Mesendoderm (in vitro differentiated cells): ENCODE measurements at places on chromosomes 7 and 10.

DNA sequence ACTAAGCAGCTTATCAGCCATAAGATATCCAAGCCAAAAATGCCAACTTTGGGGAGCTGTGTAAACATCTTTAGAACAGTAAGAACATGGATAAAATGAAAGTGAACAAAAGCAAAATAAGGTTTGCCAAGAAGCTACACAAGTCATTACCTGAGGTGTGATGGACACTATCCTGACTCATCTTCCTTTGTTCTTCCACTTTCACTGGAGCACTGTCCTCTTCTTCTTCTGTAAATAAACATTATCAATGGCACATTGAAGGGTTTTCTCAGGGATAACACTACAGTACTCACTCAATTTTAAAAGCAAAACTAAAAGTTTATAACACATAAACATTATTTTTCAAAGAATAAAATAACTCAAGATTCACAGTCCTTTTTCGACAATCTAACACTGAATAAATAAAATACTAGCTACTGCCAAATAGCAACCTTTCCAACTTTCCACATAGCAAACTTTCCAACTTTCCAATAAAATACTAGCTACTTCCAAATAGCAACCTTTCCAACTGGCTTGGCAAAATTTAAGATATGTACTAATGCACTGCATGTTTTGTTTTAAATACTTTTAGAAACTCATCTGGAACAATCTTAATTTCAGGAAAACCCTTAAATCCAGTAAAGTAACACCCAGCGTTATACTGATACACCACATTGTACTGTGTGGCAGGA is 174.1 kb downstream of the SKAP2 start:
- no peak for DNase-seq

DNA sequence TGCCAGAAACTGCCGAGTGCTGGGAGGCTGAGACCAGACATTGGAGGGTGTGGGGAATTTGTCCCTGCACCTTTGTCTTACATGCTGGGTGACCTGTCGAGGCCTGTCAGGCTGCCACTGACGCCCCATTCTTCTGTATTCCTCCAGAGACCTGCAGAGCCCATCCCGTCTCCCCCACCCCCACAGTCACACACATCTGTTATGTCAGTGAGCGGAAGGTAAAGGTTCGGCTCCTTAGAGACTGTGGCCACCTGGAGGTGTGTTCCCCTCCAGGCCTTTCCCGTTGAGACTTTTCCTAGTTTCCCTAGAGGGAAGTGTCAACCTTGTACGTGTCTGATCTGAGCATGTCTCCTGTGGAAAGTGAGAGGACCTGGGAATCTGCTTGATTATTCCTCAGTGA is 84.5 kb downstream of the ATXN7L1 start:
- DNase-seq, result peak; percentile 62

GRCh38 chr10:13048762-13049161 is 47.2 kb upstream of the CCDC3 start:
- DNase-seq, result no peak

GRCh38 chr10:92244796-92245195 is 46.1 kb downstream of the CPEB3 start:
- DNase-seq, result no peak

DNA sequence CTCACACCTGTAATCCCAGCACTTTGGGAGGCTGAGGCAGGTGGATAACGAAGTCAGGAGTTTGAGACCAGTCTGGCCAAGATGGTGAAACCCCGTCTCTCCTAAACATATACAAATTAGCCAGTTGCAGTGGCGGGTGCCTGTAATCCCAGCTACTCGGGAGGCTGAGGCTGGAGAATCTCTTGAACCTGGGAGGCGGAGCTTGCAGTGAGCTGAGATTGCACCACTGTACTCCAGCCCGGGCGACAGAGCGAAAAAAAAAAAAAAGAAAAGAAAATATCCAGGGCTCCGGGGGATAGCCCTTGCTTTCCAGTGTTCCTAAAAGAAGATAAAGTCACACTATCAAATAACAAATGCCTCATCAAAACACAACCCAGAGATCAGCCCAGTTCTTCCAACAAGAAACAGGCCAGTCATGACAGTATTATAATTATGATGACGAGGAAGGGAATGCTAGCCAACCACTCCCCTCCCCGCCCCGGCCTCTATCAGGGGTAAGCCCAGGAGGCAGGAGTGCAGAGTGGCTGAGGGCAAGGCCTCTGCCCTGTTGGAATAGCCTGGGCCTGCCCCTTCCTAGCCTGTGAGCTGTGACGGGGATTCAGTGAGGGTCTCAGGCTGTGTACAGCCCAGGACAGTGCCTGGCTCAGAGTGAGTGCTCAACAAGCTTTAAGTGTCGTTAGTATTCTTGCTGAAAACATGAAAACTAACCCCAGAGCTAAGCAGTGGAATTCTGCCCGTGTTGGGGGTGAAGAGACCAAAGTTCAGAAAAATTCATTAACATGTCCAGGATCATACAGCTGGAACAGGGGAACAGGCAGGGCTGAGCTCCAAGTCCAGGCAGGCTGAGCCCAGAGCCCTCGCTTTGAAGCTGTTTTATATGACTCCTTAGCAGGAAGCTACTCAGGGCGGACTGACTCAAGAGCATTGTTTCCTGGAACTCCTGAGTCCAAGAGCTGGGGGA is 54.3 kb downstream of the FAM241B start:
- no peak for DNase-seq

DNA sequence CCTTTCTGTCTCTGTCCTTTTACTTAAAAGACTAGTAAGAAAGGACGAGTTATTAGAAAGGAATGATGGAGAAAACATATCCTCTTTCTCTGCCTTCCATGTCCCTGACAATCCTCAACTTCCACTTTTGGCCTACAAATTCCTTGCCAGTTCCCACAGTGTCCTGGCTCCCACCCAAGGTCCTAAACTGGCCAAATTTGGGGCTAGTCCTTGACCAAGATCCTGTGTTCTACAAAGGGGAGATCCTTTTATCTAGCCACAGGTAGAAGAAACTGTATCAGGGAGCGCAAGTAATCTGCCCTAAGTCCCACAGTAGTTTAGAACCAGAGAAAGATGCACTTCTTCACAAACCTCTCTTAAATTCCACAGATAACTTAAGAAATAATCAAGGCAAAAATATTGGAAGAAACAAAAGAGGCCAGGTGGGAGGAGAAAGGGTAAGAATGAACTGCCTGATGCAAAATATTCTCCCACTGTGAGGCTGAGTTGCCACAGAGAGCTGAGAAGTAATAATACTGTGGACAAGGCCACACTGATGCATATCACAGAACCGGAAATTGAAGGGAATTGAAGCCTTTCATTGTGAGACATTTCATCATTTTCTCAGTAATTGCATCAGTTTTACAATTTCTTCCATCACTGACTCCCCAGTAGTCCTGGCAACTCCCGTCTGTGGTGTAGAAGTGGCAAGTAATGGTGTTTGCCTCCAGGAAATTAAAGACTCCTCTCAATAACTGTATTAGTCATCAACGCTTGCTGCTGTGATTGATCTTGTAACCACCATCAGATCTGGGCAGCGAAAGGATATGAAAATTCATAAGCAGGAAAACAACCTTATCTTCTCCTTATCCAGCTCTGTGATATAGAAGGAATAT is 47.2 kb downstream of the DNAJC12 start:
- peak; percentile 86 for DNase-seq

- no peak for DNase-seq
These were observed 93.1 kb downstream of the TMEM178B start for GRCh38 chr7:141166926-141167325.

DNA sequence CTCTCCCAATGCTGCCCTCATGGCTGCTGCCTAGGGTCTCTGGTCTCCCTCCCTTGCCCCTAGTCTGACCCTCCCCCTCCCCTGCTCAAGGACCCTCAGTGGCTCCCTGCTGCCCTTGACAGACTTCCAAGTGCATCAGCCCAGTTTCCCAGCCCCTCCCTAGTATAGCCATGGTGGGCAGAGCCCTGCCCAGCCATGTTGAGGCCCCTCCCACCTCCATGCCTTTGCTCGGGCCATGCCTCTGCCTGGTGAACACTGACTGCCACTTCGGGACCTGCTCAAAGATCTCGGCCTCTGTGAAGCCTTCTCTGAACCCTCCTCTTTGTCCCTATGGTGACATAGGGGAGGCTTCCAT is 73.2 kb downstream of the MYL10 start:
- DNase-seq, result no peak

GRCh38 chr10:43391496-43391895 is 17.5 kb downstream of the HNRNPF start:
- no peak for DNase-seq

DNA sequence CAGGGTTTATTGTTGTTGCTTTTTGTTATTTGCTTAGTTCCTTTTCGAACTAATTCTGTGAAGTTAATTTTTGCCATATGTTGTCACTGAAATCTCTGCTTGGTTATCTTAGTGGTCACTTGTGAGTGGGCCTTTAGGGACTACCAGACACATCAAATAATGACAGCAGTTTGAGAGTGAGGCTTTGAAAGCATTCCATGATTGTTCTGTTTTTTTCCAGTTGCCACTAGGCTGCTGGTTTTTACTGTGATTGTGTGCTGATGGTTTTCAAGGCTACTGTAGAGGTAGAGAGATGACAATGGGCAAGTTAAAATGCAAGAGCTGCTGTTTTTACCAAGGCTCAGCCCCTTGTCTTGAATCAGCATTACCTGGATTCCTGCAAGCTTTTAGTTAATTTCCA is 20.0 kb downstream of the SEPTIN7 start:
- DNase-seq, result peak; percentile 67

DNA sequence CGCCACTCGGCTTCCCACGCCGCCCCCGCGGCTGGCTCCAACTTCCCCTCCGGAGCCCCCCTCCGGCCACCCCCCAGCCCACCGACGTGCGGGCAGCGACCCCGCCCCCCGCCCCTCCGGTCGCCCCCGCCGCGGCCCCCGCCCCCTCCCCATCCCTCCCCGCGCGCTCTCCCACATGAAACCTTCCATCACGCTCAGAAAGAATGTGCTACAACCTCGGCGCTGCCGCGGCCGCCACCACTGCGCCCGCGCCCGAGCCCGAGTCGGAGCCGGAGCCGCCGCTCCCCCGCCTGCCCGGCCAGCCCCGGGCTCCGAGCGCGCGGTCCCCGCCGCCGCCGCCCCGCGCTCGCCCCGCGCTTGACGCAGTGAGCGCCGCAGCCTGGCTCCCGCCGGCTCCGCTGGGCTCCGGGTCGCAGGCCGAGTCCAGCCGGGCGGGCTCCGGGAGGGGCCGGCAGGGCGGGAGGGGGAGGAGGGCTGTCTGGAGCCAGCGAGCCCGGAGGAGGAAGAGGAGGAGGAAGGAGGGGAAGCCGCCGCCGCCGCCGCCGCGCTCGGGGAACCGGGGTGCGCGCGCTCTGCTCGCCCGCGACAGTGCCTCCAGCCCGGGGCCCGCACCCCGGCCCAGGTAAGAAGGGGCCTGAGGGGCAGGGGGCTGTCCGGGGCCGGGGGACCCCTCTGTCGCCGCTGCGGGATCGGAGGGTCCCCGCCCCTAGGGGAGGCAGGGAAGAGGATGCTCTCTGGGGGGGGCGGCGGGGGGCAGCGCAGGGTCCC is 4.3 kb upstream of the ELFN1 start:
- no peak for DNase-seq

- DNase-seq, result peak; percentile 74
These were observed 142.5 kb upstream of the TNS3 start for GRCh38 chr7:47724335-47724982.

GRCh38 chr10:61758433-61758832 is 95.7 kb downstream of the CABCOCO1 start:
- DNase-seq, result no peak

DNA sequence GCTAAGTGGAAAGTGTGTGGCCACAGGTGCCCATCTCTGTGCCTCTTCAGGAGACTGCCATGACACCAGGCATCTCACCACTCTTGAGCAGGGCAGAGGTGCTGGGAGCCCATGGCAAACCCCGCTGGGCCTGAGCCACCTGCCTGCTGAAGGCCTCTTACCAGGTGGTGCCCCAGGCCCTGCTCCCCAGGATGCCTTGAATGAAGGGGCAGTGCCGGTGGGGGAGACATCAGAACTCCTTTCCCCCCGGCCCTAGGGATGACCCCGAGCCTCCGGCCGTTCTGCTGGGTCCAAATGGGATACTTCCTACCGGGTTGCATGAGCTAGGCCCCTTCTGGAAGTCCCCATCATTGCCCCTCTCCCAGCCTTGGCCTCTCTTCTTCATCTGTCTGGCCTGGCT is 37.6 kb downstream of the UNC5B start:
- no peak for DNase-seq

- DNase-seq, result no peak
These were observed 66.0 kb downstream of the MAD1L1 start for GRCh38 chr7:2166625-2167280.

GRCh38 chr10:5911670-5912069 is 21.6 kb downstream of the FBH1 start:
- no peak for DNase-seq

DNA sequence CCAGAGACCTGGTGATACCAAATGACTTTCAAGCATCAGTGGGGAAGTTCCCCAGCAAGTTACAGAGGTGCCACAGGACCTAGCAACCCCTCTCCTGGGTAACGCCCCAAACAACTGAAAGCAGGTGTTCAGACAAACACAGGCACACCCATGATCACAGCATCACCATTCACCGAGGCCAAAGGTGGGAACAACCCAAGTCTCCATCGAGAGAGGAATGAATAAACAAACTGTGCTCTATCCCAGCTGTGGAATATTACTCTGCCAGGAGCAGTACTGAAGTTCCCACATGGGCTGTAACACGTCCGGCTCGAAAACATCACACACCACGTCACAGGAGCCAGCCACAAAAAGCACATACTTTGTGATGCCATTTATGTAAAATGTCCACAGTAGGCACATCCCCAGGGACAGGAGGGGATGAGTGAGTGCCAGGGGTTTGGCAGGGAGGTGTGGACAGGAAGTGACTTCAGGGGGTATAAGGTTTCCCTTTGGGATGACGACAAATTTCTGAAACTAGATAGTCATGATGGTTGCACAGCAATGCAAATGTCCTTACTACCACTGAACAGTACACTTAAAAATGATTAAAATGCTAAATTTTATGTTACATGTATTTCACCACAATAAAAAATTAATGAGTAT is 222.8 kb downstream of the TNS3 start:
- DNase-seq, result no peak

DNA sequence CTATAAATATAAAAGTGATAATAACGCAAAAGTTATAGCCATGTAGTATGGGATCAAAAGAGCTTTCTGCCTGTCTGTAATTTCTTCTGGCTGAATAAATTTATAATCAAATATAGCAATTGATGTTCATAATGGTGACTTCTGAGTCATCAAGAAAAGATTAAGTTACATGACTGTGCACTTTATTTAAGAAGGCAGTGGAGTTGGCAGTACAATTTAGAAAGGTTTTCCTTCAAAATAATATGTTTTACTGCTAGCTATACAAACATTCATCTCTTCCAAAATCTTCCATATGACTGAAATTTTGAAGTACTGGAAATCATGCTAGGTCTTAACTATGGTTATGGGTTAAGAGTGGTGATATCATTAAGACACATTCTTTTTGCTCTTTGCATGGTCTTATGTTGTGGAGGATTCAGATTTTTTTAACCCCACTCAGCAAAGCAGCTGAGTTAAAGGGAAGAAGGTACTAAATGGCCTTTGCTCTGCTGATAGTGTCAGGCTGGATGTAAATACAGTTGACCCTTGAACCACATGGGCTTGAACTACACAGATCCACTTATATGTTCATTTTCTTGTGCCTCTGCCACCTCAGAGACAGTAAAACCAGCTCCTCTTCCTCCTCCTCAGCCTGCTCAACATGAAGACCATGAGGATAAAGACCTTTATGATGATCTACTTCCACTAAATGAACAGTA is 323.6 kb downstream of the BBS9 start:
- DNase-seq, result no peak

GRCh38 chr7:155973451-155973997 is 161.3 kb upstream of the SHH start:
- no peak for DNase-seq
